ENCODE measurements at places on chromosomes 2 and 18.

DNA sequence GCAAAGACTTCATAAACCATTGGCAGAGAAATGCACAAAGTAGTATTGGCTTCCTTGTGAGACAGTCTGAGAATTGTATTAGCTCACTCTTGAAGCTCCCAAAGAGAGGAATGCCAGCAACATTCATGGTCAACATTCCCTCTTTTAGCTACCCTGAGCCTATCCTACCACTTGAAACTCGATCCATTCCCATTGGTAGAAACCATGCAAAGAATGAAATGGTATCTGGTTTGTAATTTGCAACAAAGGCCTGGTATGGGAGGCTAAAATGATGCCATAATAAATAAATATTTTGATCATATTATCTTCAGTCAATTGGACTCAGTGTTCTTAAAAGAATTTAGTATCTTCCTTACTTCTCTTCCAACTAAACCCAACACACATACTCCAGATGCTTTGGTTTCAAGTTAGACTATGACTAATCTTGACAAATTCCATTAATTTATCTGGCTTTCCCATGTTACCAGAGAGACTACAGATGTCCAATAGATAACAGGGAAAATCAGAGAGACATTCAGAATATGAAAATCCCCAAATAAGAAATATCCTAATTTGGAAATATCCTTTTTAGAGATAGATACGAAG, 102.9 kb downstream of the DHRS9 start:
- no peak for DNase-seq

- DNase-seq, result peak; percentile 30
Measured at GRCh38 chr2:148670773-148671172, 26.2 kb downstream of the EPC2 start.

DNA sequence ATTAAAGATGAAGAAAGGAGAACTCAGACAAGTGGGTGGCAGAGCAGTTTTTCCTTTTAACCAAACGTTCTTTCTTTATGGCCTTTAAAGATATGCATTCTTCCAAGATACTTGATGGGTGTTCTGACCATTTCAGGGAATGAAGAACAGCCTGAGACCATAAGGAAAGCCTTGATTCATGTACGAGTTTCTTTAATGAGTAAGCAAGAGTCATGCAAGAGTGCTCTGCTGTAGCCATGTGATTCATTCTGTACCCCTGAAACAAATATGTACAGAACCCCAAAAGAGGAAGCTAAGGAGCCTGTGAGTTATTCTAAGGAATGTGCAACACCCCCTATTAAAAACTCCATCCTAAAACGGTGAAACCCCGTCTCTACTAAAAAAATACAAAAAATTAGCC, 372.8 kb downstream of the MTX2 start:
- DNase-seq, result peak; percentile 86

- DNase-seq, result no peak
Measured at GRCh38 chr18:74463254-74463653, 6.1 kb upstream of the DIPK1C start.

DNA sequence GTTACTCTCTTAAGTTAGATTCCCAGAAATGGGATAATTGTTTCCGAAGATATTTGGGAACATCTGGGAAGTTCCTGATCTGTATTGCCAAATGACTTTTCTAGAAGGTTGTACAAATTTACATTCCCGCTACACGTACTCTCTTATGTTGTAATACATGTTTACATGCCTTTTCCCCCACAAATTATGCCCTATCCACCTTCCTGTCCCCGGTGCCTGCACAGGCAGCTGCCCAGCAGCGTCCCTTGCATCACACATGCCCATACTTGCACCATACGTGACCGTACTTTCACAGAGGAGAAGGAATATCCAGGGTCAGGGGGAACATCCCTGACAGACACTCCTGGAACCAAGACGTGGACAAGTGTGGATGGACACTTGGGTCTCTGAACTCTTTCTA, 24.2 kb upstream of the KLF11 start:
- no peak for DNase-seq

DNA sequence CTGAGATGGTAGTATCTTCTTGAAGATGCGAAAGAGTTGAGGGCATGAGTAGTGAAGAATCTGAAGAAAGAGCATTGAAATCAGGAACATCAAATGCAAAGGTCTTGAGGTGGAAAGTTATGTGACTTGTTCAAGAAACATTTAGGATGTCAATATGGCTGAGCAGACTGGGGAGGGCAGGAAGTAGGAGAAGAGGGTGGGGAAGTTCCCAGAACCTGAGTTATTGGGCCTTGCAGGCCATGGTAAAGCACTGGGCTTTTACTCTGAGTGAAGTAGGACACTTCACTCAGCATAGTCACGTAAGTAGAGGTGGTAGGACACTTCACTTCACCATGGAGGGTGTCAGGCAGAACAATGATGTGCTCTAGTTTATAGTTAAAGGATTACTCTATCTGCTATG, 11.8 kb upstream of the MYL12A start:
- no peak for DNase-seq

DNA sequence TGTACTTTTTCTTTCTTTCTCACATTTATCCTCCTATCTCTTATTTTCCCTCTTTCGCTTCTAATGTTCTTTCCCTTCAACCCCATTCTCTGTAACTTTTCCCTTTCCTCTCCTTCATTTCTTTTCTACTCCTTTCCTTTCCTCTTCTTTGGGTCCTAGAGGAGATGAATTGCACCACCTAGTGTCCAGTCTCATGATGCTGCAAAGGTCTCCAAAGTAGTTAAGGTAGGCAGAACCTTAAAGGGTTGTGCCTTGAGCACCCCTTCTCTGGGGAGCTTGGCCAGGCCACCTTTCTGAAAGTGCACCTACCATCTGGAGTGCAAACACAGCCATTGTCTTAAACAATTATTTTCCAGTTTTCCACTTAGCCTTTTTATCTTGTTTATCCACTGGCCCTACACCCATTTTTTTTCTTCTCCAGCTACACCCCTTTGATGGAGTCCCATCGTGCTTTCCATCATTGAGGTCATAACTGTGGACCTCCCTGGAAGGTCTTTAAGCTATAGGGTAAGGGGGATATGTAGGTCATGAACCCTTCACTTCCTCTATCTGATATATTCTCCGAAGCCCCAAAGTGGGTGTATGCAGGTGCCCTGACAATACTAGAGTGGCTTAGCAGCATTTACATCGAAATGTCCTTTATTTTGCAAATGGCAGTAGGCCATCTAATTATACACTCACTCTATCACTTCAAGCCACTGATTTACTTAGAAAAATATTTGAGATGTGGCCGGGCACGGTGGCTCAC, 155.9 kb downstream of the ESCO1 start:
- peak; percentile 25 for DNase-seq

- no peak for DNase-seq
Measured at GRCh38 chr2:36394804-36395203, 39.2 kb downstream of the CRIM1 start.

DNA sequence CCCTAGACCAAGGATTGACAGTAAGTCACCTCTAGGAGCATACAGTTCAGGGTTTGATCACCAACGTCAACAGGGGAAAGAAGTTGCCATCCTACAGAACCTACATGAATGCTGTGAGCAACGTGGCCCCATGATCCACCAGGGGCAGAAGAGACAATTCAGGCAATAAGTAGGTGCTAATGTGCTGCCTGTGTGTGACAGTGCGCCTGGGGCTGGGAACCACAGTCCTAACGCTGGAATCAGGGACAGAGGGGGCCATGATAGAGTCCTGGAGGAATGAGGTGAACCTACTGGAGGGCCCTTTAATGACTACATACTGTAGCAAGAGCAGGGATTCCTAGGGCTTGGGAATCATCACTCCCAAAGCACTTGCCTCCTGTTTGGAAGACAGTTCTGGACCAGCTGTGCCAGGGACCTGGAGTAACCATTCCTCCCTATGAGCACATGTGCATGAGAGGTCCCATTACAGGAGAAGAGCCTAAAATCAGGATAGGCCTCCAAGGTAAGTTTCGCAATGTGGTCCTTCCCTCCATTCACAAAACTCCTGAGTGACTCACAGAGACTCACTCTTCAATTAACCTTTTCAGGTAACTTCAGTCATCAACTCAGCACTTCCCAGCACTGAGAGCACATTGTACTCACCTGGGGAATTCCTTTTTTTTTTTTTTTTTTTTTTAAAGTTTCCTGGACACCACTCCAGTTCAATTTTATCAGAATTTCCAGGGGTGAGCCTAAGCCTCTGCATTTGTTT, 214.0 kb downstream of the TMEM163 start:
- no peak for DNase-seq

- DNase-seq, result no peak
Measured at GRCh38 chr2:150750720-150751119, 263.3 kb upstream of the RND3 start.

DNA sequence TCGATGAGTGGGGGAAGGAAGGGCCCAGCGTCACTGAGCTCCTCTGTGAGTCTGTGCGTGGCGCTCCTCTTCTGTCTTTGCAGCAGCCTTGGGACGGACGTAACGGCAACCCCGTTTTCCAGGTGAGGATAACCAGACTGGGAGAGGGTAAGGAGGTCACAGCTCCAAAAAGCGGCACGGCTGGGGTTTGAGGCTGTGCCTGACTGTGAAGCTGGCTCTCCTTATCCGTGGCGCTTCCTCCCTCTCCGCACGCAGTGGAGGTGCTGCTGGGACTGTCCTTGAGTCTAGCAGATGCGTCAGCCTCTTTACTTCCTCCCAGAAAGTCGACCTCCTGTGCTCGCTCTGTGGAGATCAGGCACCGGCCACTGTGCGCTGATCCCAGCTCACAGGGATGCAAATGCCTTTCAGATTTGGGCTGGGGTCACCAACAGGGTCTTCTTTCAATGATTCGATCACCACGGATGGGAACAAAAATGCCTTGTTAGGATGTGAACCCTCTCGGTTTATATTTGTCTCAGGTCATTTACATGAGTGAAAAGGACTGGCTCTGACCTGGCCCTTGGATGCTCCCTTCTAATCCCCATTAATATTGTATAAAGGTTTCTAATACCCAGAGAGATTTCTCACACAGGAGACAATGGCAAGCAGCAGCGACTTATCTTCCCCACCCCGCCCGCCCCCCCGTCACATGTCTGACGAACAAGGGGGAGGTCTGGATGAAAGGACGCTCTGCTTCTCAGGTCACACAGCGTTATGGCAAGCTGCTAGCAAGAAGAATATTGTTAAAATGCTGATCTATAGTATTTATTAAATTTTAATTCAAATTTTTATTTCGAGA, 30.1 kb upstream of the E2F6 start:
- no peak for DNase-seq

- no peak for DNase-seq
Measured at GRCh38 chr2:1294900-1295299, 118.4 kb upstream of the TPO start.

- no peak for DNase-seq
Measured at GRCh38 chr2:8247905-8248622, 433.8 kb upstream of the ID2 start.

- DNase-seq, result no peak
Measured at GRCh38 chr2:236178890-236179235, 10.7 kb upstream of the GBX2 start.

- DNase-seq, result no peak
Measured at GRCh38 chr2:172273910-172274571, 153.3 kb upstream of the ITGA6 start.

Data from HS-5 (cell line).